Gastrocnemius medialis (tissue), 4 donors: ENCODE measurements at places on chromosomes 13 and 19. TPM values are rescaled to one million over a fixed set of nuclear protein-coding genes. Genes with fewer than 3 reads are reported as not detected.

Gene PABPC3
- not detected for total RNA-seq

Gene IZUMO1
- not detected for total RNA-seq

Gene MTUS2
- total RNA-seq = not detected

Gene CYP2A13
- not detected for total RNA-seq

Gene ADAMTS10
- 2.9 TPM for total RNA-seq

Gene SYCN
- total RNA-seq = not detected

Gene RNF17
- total RNA-seq = not detected

Gene DNAAF3
- total RNA-seq = not detected

Gene RFXANK
- 44.1 TPM for total RNA-seq

DNA sequence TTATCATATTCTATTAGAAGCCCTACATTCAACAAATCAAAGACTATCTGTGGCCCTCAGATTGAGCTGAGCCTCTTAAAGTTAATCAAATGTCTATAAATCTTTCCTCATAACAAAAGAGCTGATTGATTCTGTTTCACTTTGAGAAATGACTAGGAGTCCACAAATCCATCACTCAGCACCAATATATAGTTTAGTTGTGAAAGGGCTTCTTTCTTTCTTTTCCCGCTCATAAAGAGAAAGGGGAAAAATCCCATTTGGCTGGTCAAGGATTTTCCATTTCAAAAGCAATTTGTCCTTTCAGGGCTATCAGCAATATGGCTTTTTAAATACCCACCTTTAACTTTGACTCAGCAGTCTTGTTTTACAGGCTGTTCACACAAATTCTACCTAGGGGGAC, 408.5 kb upstream of the PCDH20 start:
- DNase-seq = no peak

DNA sequence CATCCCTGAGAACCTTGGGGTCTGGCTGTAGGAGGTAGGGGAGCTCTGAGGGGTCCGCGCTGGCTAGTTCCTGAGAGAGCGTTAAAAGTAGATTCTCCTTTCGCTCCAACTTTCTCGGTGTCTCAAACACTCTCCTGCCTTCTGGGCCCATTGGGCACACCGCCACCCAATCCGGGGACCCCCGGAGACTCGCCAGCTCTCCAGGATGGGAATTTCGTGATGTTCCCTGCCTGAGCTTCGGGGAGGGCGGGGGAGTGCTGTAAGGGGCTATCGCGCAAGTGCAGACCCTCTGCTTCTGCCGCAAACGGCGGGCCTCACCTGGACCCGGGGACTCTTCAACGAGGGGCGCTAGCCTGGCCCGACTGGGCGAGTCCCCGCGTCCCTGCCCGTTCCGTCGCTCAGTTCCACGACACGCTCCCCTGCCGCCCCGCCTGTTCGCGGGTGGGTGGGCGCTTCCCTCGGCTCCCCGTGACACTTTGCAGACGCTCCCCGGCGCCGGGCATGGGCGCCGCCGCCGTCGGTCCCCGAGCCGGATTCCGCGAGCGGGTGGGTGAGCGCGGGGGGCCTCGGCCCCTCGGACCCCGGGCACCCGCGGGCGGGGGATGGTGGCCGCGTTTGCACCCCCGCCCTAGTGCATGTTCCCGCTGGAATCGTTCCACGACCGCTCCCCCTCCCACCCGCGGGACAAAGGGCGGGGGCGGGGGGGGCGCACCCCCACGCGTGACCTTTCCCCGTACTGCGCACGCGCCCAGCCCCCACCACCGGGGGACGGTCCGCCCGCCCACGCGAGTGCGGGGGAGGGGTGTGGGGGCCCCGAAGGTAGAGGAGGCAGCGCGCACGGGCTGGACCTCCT, at the start of gene CCDC106:
Gene CCDC106, plus strand, starts transcription at position 481 of the 853 bp plus-strand sequence. CDS start 835 bp downstream, outside the sequence.
- DNase-seq = no peak

DNA sequence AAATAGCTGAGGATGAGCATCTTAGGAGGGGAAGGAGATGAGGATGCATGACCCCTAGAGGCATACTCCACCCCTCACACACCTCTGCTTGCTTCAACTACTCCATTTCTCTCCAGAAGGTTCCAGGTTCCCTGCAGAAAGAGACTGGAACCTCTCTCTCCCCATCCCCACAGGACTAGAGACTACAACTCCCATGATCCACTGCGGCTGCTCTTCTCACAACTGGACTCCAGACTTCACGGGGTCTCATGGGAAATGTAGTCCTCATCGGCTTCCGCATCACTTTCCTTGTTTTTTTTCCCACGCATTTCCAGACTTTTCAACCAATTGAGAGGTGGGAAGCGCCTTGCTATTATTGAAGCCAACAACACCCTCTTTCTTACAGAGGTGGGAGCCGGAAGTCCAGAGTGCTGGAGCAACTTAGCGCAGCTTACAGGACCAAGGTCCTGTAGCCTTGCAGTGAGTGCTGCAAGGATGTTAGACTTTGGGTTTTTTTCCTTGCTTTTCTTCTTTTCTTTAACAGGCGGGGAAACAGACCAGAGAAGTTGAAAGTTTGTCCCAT, 13.9 kb upstream of the CACNG6 start:
- DNase-seq = peak; percentile 77

DNA sequence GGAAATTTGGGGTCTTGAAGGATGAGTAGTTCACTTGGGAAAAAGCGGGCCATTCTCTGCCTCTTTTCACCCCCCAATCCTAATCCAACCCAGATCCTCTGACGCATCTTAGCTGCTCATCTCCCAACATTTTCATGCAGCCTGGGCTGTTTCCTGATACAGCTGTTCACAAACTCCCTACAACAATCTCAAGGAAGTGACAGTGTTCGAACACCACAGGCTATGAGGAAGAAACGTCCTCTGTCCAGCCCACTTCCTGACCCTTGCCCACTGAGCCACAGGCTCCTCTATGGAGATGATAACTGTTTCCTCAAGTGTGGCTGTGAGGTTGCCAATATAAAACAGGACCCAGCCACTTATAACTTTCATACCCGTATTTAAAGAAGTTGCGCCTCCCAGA, 16.2 kb downstream of the LMTK3 start:
- DNase-seq = no peak

- no peak for DNase-seq
These were observed 719.1 kb downstream of the UQCRFS1 start for GRCh38 chr19:28493884-28494283.

- no peak for DNase-seq
These were observed 808.6 kb upstream of the ARGLU1 start for GRCh38 chr13:107376341-107377125.

- no peak for DNase-seq
These were observed 228.5 kb downstream of the TM9SF2 start for GRCh38 chr13:99729745-99730144.

GRCh38 chr19:49409441-49410029, 13.7 kb downstream of the PTH2 start:
- no peak for DNase-seq

DNA sequence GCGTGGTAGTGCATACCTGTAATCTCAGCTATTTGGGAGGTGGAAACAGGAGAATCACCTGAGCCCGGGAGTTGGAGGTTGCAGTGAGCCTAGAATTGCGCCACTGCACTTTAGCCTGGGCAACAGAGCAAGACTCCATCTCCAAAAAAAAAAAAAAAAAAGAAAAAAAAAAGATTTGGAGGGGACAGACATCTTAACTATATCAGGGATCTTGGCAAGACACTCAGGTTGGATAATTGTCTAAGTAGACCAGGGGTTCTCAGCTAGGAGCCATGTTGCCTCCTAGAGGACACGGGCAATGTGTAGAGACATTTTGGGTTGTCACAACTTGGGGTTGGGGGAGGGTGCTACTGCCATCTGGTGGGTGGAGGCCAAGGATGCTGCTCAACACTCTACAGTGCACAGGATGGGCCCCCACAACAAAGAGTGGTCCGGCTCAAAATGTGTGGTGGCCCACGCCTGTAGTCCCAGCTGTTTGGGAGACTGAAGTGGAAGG, 1.9 kb upstream of the ZNF580 start:
- DNase-seq = no peak

- DNase-seq = no peak
These were observed 404.9 kb downstream of the FGF14 start for GRCh38 chr13:101996954-101997353.

DNA sequence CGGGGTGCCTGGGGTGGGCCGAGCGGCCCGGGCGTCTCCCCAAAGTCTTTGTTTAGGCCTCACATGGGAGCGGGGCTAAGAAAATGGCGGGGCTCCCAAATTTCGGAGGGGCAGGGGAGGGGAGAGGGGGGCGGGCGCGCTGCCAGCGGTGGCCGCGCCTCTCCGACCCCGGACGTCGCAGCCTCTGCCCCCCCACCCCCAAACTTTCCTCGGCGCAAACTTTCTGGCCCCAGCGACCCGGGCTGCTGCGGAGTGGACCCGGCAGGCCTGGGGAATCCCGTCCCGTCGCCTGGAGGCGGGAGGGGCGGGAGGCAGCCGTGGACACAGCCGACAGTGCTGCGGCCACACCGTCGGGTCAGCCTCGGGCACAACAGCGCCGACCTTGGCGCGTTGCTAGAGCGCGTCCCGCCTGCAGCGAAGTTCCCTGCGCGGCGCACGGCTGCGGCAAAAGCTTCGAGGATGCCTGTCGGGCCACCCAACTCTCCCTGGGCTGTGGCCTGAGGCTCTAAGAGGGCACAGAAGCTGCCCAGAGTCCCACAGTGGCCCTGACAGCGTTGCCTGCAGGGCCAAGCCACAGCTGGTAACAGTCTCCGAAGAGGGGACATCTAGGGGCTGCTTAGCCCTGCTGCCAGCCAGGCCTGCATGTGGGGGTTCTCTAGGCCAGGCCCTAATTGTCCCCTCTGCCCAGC, 1.3 kb downstream of the NFIX start:
- peak; percentile 66 for DNase-seq

GRCh38 chr13:80030491-80030890, 310.4 kb downstream of the SPRY2 start:
- no peak for DNase-seq
